ENCODE measurements at places on chromosomes 5 and 9. TPM values are rescaled to one million over a fixed set of nuclear protein-coding genes. Genes with fewer than 3 reads are reported as not detected.

The RNF208 gene
- 24.9 TPM for total RNA-seq

The PRSS3 gene
- total RNA-seq, result not detected

The CTNNA1 gene
- total RNA-seq, result 367 TPM

The ADGRD2 gene
- not detected for total RNA-seq

The GRIN3A gene
- 0.21 TPM for total RNA-seq

The VCAN gene
- total RNA-seq, result 29.5 TPM

The PDGFRB gene
- 45.7 TPM for total RNA-seq

The ZNF454 gene
- total RNA-seq, result 2.6 TPM

The TIGD6 gene
- total RNA-seq, result 3.2 TPM

The PCDHA9 gene
- total RNA-seq, result 0.08 TPM

The IFNB1 gene
- not detected for total RNA-seq

The TAF11L5 gene
- total RNA-seq, result not detected

All from heart left ventricle (tissue), 16 donors.